Pulmonary artery endothelial cell (primary cell): ENCODE measurements at places on chromosomes 13 and 19. TPM values are rescaled to one million over a fixed set of nuclear protein-coding genes. Genes with fewer than 3 reads are reported as not detected.

- DNase-seq = no peak
These were observed 109.3 kb downstream of the COL4A2 start for GRCh38 chr13:110416131-110417025.

- DNase-seq = no peak
These were observed 377 bp downstream of the CA11 start for GRCh38 chr19:48645620-48646000.

GRCh38 chr19:11887611-11888531 lies at the start of gene ZNF69:
Gene ZNF69, plus strand, starts transcription at chr19:11887782. Its CDS starts 142 bp downstream, at chr19:11887924.
- peak; percentile 8 for DNase-seq

ZNF627 gene
- 18.8 and 20.5 TPM in 2 replicates for total RNA-seq

DNA sequence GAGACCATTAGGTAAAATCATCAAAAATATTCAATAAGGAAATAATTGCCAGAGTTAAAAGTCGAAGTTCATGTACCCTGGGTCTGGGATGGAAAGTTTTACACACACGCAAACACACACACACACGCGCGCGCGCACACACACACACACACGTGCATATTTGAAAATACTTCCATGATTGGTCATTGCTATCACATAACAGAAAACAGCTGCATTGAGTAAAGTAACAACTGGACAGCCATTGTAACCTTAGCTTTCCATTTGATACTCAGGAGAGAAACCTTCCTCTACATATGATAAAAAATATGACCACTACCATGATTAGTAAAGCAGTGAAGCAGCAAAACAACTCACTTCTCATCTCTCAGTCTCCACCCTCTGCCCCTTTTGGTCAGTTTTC lies 490.0 kb upstream of the SGCG start:
- no peak for DNase-seq
